ENCODE measurements at places on chromosomes 5 and 9.

- no peak for DNase-seq
Measured at GRCh38 chr5:103923616-103924168, 361.1 kb upstream of the NUDT12 start.

DNA sequence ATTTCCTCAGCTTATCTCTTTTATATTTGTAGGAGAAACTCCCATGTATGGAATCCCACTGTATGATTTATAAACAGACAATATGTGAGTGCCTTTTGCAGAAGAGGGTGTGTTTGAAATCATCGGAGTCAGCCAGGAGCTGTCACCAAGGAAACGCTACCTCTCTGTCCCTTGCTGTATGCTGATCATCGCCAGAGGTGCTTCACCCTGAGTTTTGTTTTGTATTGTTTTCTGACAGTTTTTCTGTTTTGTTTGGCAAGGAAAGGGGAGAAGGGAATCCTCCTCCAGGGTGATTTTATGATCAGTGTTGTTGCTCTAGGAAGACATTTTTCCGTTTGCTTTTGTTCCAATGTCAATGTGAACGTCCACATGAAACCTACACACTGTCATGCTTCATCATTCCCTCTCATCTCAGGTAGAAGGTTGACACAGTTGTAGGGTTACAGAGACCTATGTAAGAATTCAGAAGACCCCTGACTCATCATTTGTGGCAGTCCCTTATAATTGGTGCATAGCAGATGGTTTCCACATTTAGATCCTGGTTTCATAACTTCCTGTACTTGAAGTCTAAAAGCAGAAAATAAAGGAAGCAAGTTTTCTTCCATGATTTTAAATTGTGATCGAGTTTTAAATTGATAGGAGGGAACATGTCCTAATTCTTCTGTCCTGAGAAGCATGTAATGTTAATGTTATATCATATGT, 18.0 kb upstream of the CTSL start:
- DNase-seq: no peak

- no peak for DNase-seq
Measured at GRCh38 chr9:135474915-135475314, 4.7 kb upstream of the PPP1R26 start.

DNA sequence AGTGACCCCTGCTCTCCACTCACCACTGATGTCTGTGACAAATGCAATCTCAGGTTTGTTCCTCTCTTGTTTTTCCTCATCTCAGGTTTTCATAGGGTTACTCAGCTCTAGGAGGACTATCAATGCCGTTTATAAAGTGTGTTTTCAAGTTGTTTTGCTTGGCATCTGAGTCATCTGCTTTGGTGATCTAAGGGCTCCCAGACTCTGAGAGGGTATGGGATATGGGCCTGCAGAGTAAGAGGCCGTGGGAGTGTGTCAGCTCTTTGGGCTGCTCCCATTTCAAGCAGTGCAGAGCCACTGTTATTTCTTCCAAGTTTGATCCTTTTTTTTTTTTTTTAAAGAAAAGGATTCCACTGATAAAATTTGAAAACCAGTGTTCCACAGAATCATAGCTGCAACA, 46.3 kb downstream of the NNT start:
- DNase-seq: no peak

DNA sequence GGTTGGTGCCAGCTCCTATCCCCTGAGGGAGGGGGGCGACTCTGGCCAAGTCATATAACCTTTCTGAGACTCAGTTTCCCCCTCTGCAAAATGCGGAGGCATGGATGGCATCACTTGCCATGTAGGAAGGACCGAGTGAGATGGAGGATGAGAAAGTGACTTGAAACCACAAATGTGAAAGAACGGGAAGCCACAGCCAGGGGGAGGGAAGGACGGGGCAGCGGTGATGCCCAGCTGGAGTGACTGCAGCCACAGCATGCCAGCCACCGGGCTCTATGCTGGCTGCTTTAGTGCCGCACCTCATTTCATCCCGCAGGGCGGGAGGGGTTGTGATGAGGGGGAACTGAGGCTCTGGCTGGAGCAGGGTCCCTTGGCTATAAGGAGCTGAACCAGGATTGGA, 74.5 kb downstream of the HMCN2 start:
- no peak for DNase-seq

DNA sequence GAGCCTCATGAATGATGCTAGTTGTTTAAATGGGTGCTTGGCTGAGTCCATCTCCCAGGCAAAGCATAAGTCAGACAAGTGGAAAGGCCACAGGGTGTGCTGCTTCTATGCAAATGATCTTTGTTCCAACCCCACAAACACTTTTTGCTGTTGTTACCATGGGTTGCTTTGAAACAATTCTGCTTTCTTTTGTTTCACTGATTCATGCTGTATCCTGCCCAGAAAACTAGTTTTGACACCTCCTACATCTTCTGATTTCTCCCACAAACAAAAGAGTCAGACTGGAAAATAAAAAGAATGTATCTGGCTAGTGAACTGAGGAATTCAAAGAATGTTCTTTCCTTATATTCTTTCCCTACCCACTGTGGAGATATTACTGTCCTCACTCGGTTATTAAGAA, 298.6 kb downstream of the DIRAS2 start:
- no peak for DNase-seq

DNA sequence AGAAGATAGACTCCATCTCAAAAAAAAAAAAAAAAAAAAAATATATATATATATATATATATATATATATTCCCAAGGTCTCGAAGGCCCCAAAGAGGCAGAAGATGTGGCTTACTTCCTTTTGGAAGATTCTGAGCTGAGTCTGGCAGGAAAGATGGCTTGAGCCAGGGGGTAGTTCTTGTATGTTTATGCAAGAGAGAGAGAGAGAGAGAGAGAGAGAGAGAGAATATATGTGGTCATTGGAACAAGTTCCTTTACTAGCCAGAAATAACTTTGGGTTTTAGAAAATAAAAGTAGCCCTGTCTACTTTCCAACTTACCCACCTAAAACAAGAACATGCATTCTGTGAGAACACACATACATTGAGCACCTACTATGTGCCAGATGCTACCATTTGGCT, 17.6 kb downstream of the NCS1 start:
- DNase-seq: no peak

Data from retinal pigment epithelial cell (primary cell).